ENCODE measurements at places on chromosomes 1 and 21.

DNA sequence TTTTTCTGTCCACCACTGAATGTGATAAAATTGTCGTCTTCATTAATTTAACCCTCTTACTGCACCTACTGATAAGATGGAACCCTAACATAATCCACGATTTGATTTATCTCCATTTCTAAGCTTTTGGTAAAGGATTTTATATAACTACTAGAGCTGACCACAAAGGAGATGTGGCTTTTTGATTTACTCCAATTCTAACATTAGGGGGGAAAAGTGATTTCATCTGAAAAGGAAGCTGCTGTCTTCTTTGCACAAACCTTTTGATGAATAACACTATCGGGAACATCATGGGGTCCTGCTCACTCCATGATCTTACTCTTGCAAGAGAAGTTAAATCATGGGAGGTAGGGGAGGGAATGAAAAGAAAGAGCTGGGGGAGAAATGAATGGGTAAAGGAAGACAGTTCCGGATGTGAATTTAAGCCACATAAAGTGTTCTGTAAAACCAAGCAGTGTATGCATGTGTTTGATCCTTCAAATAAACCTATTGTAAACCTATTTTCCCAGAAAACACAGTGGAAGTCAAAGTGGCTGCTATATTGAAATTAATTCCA is 161.8 kb downstream of the GABPA start:
- DNase-seq = no peak
- H3K4me1 ChIP-seq = no peaks in the 10 kb centered on the region
- no peak overlapping the region for H3K4me3 ChIP-seq
- no peaks in the 10 kb centered on the region for H3K27me3 ChIP-seq

- H3K4me1 ChIP-seq = no peaks in the 10 kb centered on the region
- no peak overlapping the region for H3K27ac ChIP-seq
- H3K27me3 ChIP-seq = no peaks in the 10 kb centered on the region
- no peaks in the 10 kb centered on the region for H3K36me3 ChIP-seq
- no peak for DNase-seq
These were observed 4.5 kb upstream of the RASSF5 start for GRCh38 chr1:206502812-206503211.

GRCh38 chr1:210144736-210145135 is 87.9 kb upstream of the SERTAD4 start:
- H3K4me3 ChIP-seq = no peak overlapping the region
- H3K4me1 ChIP-seq = no peaks in the 10 kb centered on the region
- H3K36me3 ChIP-seq = no peaks in the 10 kb centered on the region
- no peaks in the 10 kb centered on the region for H3K27me3 ChIP-seq
- no peak for DNase-seq

DNA sequence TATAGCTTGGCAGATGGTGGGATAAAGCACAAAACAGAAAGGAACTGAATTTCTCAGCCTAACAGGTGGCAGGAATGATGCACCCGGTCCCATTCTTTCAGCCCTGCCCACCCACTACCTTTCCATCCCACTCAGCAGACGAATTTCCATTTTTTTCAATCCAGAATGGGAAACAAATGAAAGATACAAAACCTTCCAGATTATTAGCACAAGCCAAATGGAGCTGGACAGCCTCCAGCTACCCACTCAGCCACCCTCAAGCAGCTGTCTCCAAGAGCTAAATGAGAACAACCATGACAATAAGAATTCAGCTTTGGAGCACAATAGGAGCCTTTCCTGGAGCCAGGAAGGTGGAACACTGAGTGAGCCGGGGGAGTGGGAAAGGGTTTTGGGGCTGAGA is 96.3 kb upstream of the ST6GALNAC5 start:
- no peaks in the 10 kb centered on the region for H3K27me3 ChIP-seq
- H3K36me3 ChIP-seq = no peaks in the 10 kb centered on the region
- H3K4me1 ChIP-seq = no peaks in the 10 kb centered on the region
- H3K4me3 ChIP-seq = no peak overlapping the region
- no peak for DNase-seq

- no peaks in the 10 kb centered on the region for H3K27me3 ChIP-seq
- no peak for DNase-seq
- H3K27ac ChIP-seq = no peak overlapping the region
- H3K4me1 ChIP-seq = no peaks in the 10 kb centered on the region
- H3K4me3 ChIP-seq = no peak overlapping the region
These were observed 79.1 kb downstream of the GABPA start for GRCh38 chr21:25813917-25814316.

- no peaks in the 10 kb centered on the region for H3K27me3 ChIP-seq
- no peak overlapping the region for H3K4me3 ChIP-seq
- no peak for DNase-seq
These were observed 107.9 kb downstream of the USP25 start for GRCh38 chr21:15837645-15838044.

GRCh38 chr1:81437649-81438048 is 363.1 kb upstream of the ADGRL2 start:
- no peaks in the 10 kb centered on the region for H3K36me3 ChIP-seq
- no peaks in the 10 kb centered on the region for H3K27me3 ChIP-seq
- no peak overlapping the region for H3K27ac ChIP-seq
- no peak overlapping the region for H3K4me3 ChIP-seq
- no peaks in the 10 kb centered on the region for H3K4me1 ChIP-seq
- no peak for DNase-seq

- H3K27ac ChIP-seq = no peak overlapping the region
- H3K4me1 ChIP-seq = no peaks in the 10 kb centered on the region
- no peaks in the 10 kb centered on the region for H3K27me3 ChIP-seq
- DNase-seq = no peak
These were observed 455.5 kb downstream of the TTLL7 start for GRCh38 chr1:83543222-83543973.

DNA sequence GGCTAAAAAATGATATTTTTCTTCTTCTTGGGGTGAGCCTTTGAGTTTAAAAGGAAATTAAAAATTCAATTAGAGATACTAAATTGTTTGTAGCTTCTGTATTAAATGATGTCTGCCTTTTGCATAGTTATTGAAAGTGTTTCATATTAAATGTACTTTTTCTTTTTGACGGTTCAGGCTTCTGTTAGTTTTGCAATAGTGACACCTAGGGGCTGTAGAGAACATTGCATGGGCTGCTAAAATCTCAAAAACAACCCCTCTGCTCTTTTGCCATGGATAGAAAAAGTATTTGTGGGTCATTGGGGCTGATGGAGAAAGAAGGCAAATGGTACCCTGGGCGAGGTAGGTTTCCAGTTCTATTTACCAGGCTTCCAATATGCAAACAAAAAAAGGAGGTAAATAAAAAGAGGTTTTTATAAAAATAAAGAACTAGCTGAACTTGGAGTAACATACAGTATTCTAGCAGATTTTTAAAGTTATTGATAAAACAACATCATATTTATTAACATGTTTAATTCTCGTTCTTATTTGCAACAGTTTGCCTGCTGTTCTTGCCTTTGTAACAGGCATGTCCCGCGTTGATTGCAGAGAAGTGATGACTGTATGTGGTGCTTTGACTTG is 115.4 kb upstream of the HOOK1 start:
- H3K36me3 ChIP-seq = no peaks in the 10 kb centered on the region
- no peak overlapping the region for H3K27ac ChIP-seq
- no peak for DNase-seq
- H3K27me3 ChIP-seq = no peaks in the 10 kb centered on the region

- no peak for DNase-seq
- H3K27ac ChIP-seq = no peak overlapping the region
- no peaks in the 10 kb centered on the region for H3K4me1 ChIP-seq
- H3K4me3 ChIP-seq = no peak overlapping the region
- no peaks in the 10 kb centered on the region for H3K27me3 ChIP-seq
- H3K36me3 ChIP-seq = no peaks in the 10 kb centered on the region
These were observed 27.0 kb upstream of the DYRK1A start for GRCh38 chr21:37339552-37339939.

DNA sequence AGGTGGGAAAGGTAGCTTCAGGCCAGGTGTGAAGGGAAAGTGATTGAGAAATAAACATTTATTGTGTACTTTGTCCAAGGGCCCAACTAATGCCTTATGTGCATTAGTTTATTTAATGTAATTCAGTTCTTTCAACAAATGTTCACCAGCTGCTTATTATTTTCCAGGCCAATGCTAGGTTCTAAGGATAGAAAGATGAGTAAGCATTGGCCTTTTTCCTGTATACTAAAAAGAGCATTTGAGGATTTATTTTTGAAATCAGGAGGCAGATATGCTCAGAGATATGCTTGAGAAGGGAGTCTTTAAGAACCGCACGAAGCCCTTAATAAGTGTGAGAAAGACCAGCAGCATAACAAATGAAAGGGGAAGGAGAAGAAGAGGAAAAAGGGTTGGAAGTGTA is 32.0 kb downstream of the CLCA1 start:
- H3K4me1 ChIP-seq = peaks cover 10% of the 10 kb centered on the region
- no peak overlapping the region for H3K27ac ChIP-seq
- DNase-seq = no peak
- no peak overlapping the region for H3K4me3 ChIP-seq
- no peaks in the 10 kb centered on the region for H3K27me3 ChIP-seq

- H3K4me3 ChIP-seq = no peak overlapping the region
- no peak for DNase-seq
- H3K27me3 ChIP-seq = no peaks in the 10 kb centered on the region
- H3K36me3 ChIP-seq = no peaks in the 10 kb centered on the region
These were observed 3.5 kb upstream of the FCMR start for GRCh38 chr1:206925106-206925736.
